LNCaP clone FGC (cell line): ENCODE measurements at places on chromosomes 7 and 10.

- DNase-seq: no peak
Observed at GRCh38 chr7:9181356-9181755, 747.9 kb downstream of the NXPH1 start.

DNA sequence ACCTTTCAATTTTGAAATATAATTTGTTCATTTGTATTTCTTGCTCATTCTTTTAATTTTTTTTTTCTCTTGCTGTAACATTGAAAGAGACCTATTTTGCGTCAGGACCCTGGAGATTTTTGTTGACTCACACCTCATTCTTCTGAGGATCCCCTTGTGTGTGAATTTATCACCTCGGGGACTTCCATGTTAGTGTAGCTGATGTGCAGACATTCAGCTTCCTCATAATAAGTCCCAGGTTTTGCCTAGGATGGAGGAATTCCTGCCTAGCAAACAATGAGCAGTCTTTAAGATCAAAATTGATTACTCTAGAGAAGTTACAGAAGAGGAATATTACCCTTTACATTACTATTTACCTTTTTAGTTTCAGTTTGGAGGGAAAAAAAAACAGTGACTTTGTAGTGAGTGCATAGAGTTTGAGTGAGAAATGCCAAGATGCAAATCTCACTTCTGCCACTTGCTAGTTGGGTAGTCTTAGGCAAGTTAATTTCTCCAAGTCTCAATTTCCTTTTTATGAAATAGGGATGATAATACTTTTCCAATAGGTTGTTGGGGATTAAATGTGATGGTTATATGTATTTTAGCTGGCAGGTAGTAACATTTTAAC lies 14.3 kb downstream of the TES start:
- DNase-seq: no peak

- no peak for DNase-seq
Observed at GRCh38 chr7:43164757-43165156, 52.3 kb downstream of the HECW1 start.

- DNase-seq: no peak
Observed at GRCh38 chr7:46257761-46258448, 336.8 kb upstream of the IGFBP3 start.

- no peak for DNase-seq
Observed at GRCh38 chr7:155527664-155528063, 18.7 kb downstream of the CNPY1 start.

GRCh38 chr7:69665369-69665768 lies 67.1 kb downstream of the AUTS2 start:
- DNase-seq: no peak

DNA sequence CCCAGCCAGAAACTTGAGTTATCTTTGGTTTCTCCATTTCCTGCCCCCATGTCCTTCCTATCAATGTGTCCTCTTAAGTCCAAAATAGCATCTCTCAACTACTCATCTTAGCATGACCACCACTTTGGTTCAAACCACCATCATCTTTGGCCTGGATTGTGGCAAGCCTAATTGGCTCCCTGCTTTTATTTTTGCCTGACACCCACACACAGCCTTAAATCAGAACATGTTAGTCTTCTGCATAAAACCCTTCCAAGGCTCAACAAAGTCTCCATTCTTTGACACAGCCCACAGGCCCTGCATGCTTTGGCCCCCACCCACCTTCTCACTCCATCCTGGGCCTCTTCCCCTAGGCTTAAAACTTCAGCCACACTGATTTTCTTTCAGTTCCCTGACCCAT lies 2.0 kb upstream of the TSPAN14 start:
- DNase-seq: no peak

DNA sequence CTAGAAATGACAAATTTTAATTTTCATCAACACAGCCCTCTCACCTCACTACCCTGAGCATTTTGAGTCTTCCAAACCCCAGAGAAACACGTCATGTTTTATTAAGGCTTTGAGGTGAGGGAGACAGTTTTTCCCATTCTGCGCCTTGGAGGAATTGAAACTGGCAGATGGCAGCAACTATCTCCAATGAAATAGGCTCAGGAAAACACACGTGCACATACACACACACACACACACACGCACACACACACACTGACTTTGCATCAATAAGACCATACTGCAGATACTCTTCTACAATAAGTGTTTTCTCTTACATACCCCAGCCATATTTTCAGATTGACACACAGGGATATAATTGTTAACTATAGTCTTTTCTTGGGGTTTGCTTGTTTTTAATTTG lies 3.2 kb upstream of the SFTPA2 start:
- no peak for DNase-seq

- DNase-seq: no peak
Observed at GRCh38 chr7:150740053-150740452, 2.8 kb downstream of the GIMAP5 start.

GRCh38 chr7:154438571-154439367 lies 386.6 kb downstream of the DPP6 start:
- no peak for DNase-seq

GRCh38 chr10:1550291-1550595 lies 187.1 kb downstream of the ADARB2 start:
- no peak for DNase-seq

GRCh38 chr10:22986771-22987542 lies 59.1 kb downstream of the ARMC3 start:
- peak; percentile 19 for DNase-seq

- no peak for DNase-seq
Observed at GRCh38 chr7:69837387-69838068, 239.3 kb downstream of the AUTS2 start.

DNA sequence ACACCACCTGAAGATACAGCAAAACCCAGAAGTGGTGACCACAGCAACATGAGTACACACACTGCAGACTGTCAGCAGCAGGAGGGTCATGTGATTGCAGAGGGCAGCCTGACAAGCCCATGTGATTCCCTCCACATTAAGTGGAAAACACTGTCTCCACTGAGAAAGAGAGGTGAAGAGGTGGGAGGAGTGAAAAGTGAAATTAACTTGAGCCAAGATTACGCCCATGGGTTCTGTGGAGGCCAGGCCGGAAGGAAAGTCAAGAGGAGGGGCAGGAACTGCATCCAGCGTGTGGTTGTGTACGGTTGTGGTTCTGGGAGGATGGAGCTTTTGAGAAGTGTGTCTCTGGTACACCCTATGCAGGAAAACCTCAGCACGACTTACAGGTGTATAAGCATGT lies 138.5 kb downstream of the PLXNA4 start:
- DNase-seq: no peak
